CD4-positive, alpha-beta T cell treated with Interleukin-21 for 1 hour (primary cell): ENCODE measurements at places on chromosomes 2 and 18.

DNA sequence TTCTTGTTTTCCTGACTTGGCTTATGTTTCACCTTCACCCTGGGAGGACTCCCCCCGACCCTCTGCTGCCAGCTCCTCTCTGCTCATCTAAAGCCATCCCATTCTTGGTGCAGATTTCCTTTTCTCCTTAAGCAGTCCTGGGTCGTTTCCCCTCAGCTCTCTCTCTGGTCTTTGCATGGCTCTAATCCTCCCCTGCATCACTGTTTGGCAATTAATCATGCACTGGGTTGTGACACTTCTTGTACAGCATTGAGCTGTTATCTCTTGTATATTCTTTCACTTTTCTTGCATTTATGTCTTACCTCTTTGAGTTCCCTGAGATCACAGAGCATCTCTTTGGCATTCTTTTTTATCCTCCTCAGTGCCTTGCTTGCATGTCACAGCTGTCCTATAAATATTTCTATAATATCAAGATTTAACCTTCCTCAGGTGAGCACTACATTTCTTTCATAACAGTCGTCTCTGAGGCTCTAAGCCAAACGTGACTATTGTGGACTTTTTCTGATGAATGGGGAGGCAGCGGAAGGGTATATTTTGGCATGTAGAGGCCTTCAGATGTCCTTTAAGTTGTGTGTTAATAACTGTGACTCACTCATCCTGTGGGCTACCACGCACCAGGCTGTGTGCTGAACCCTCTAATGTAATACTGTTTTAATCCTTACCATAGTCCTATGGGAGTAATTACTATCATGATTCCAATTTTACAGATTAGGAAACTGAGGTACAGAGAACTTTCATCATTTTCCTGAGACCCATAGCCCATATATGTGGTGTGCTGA lies 507.5 kb downstream of the SLC4A3 start:
- DNase-seq = no peak

DNA sequence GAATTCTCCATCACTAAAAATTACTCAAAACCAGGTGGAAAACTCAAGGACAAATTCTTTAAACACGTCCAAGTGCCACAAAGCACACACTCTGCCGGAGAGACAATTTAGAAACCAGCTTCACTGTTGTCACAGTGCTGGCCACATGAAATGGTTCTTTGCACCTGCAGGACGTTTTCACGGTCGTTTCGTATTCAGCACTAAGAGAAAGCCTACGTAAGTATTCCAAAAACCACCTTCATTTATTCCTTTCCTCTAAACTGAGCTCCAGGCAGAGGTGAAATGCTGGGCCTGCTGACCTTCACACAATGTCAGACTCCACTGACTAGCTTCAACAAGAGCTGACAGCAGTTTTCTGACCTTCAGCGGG lies 680 bp downstream of the ATP5F1A start:
- DNase-seq = peak; percentile 30

GRCh38 chr18:45236676-45237075 lies 378.6 kb upstream of the SLC14A2 start:
- DNase-seq = no peak

DNA sequence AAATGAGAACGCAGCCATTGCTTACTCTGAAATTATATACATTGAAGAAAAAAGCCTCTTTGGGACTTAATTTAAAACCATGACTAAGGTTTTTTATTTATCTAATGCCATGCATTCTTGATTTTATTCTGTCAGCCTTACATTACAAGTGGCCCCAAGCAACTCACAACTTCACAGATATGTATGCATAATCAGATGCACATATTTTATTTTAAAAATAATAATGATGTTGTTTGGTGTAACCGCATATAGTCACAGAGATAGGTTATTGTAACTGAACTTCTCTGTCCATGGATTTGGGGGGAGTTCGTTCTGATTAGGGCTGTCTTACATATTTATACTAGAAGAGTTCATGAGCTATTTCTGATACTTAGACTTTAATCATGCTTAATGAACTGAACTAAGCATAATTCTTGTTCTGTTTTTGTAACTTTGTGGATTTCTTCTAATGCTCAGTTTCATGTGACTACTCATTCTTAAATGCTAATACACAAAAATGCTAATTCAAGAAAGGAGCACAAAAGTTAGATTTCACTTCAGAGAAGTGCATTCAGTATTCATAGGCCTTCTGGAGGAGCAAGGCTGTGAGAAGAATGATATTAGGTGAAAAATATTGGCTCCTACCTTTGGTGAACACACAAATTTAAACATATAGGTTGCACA lies 26.2 kb downstream of the MEIS1 start:
- DNase-seq = no peak

GRCh38 chr2:102321941-102322719 lies 10.8 kb downstream of the IL1RL1 start:
- no peak for DNase-seq

DNA sequence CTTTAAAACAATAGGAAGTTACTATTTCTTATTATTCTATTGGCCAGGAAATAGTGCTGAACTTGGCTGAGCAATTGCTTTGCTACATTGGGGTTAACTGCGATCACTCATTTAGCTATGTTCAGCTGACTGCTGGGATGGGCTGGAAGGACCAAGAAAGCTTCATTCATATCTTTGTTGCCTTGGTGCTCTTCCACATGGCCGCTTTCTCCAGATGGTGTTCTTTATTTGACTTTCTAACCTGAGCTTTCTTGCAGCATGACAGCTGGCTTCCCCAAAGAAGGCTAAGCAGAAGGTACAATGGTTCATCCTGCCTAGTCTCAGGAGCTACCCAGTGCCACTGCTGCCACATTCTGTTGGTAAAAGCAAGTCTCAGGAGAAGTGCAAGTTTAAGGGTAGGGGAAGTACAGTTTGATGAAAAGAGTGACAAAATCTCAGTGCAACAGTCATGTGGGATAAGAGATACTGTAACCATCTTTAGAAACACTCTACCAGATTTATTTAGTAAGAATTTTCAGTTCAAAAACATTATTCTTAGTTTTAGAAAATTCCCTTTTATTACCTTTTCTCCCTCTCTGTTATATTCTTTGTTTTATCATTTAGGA lies 180.6 kb upstream of the RBMS1 start:
- no peak for DNase-seq

DNA sequence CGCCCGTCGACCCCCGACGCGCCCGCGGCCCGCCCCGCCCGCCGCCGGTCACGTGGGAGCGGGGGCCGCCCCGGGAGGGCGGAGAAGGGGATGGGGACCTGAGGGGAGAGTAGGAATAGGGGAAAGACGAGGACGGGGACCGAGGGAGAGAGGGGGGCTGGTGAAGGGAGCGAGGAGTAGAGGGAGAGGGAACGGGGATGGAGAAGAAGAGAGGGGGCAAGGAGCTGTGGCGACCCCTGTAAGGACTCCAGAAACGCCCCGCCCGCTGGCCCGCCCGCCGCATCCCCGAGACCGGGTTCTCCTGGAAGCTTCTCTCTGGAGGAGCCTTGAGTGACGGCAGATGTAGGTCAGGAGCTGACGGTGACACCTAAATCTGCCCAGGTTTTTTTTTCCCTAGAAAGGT lies 615 bp downstream of the ADNP2 start:
- no peak for DNase-seq

DNA sequence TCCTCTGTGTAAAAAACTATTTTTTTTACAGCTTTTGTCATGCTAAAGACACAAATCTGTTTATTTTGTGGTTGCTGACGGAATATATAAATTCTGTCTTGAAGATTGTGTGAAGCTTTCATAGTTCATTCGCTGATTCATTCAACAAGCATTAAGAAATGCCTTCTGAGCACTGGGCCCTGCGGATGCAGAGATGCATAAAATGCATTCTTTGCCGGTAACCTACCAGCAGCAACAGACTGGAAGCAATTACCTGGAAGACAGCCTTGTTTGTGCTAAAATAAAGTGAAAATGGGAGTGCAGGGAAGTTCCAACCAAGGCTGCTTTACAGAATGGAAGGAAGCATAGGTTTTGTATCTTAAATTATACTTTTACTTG lies 119.7 kb downstream of the PMAIP1 start:
- DNase-seq = no peak

DNA sequence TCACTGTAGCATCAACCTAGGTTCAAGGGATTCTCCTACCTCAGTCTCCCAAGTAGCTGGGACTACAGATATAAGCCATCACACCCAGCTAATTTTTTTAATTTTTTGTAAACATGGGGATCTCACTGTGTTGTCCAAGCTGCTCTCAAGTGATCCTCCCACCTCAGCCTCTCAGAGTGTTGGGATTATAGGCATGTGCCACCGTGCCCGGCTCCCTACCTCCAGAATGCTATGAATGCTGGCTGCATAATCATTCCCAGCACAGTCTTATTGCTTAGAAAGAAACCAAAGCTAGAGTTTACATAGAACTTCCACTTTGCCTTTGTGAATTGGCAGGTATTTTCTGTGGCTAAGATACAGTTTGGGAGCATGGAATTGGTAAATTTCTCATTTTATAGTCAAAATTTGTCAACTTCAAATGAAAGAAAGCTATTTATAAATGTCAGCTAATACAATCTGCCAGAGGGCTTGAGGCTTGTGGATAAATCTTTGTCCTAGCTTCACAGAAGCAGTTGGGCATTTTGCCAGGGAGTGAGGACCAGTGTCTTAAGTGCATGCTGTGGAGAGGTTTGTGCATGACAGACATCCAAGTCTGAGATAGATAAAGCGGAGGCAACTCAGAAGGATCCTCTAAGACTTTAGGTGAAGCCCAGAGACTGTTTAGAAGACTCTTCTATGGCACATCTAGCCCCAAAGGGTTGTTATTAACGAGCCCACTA lies 175.4 kb downstream of the ANTXR1 start:
- DNase-seq = no peak

GRCh38 chr2:164439885-164440284 lies 181.4 kb downstream of the GRB14 start:
- no peak for DNase-seq

- no peak for DNase-seq
Measured at GRCh38 chr2:1799174-1799573, 54.9 kb upstream of the PXDN start.

- DNase-seq = no peak
Measured at GRCh38 chr2:14816069-14817060, 183.8 kb downstream of the LRATD1 start.

DNA sequence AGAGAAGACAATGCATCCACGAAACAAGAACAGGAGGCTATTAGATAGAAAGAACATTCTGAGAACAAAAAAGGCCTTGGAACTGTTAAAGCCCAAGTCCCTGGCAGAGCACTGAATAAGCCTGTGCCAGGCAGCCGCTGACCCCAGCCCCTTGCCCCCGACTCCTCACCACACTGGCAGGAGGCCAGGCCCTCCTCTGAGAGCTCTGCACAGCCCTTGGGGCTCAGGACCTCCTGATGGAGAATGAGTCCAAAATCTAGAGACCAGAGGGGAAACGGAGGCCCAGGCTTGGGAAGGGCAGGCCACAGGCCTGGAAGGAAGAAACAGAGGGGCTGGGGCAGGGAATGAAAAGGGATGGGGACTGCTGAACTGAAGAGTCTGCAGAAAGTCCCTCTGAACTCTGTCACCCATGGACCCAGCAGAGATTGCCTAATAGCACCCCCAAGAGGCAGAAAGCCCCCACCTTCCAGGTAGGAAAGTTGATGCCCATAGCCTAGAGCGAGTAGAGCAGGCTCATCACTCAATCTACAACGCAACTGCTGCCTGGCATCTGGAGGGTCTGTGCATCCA lies 18.3 kb upstream of the TNS1 start:
- DNase-seq = no peak

- no peak for DNase-seq
Measured at GRCh38 chr2:45929674-45930395, 278.4 kb downstream of the PRKCE start.

DNA sequence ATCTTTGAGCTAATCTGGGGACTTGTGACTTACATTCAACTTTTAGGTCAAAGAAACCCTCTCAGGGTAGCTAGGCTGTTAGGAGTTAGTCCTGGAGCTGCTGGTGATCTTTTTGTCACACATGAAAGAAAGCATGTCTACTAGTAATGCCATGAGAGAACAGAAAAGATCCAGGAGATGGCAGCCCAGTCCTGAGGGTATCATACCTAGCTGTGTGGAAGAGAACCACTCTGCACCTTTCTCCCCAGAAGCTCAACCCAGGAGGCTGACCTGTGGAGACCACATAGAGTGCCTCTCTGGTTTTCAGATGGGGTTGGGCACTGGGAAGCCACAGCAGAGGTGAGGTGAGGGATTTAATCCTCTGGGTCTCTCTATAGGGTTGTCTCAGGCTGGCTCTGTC lies 460.2 kb upstream of the UBE2E3 start:
- DNase-seq = no peak

- DNase-seq = no peak
Measured at GRCh38 chr2:164937864-164938401, 17.4 kb downstream of the SLC38A11 start.

GRCh38 chr2:77838441-77838840 lies 316.3 kb upstream of the LRRTM4 start:
- DNase-seq = no peak

DNA sequence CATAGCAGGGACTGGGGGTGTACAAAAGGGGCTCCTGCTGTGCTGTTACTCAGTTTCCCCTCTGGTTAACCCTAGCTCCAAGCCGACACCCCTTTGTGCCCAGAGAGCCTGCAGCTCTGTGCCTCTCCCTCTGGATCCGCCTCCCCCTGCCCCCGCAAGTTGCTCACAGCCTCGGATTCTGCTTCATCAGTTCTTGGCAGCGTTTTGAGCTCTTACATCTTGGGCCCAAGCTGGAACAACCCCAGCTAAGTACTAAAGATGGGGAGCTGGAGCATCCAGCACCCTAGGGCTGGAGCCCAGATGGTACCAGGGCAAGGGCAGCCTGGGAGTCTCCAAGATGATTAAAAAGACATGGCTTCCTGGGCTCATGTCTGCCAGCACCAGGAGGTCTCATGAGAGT lies 40.7 kb downstream of the POMC start:
- no peak for DNase-seq

GRCh38 chr18:72541871-72542332 lies 2.2 kb downstream of the CBLN2 start:
- no peak for DNase-seq

DNA sequence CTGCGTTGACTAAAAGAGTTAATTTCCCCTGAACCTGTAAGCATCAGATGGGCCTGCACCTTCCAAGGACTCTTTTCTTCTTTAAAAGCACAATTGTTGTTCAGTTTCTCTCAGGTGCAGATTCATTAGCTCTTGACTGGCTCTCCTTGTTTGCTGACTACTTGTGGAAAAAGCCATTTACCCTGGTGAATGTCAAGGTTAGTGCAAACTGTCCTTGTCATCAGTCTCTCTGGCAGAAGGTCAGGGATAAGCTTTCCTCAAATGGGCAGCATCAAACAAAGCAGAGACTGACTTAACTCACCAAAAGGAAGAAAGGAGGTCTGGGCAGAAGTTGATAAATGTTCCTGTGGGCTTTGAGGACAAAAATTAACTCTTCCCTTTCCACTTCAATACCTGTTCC lies 922.7 kb downstream of the BCL11A start:
- DNase-seq = no peak

GRCh38 chr2:95269036-95269680 lies 5.1 kb upstream of the PROM2 start:
- DNase-seq = no peak

DNA sequence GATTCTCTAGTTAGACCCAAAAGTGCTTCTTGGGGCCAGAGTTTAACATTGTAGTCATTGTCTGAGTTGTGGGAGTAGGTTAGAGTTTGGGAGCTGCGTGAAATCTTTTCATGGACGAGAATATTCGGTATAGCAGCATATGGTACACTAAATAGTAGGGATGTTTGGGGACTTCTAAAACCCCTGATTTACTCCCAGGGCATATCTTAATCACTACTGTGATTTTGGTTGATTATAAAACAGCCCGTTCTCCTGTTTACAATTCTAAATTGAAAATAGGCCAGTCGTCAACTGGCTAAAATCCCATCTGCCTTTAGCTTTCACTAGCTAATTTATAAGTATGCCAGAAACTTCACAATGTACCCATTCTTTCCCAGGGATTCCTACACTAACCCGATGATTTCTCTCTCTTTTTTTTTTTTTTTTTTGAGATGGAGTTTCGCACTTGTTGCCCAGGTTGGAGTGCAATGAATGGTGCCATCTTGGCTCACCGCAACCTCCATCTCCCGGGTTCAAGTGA lies 44.3 kb downstream of the MOB4 start:
- no peak for DNase-seq
